Stimulated activated naive CD8-positive, alpha-beta T cell treated with anti-CD3 and anti-CD28 coated beads, Interleukin-15, amount 100 ng/mL, for 72 hours (primary cell): ENCODE measurements at places on chromosomes 5 and 9.

DNA sequence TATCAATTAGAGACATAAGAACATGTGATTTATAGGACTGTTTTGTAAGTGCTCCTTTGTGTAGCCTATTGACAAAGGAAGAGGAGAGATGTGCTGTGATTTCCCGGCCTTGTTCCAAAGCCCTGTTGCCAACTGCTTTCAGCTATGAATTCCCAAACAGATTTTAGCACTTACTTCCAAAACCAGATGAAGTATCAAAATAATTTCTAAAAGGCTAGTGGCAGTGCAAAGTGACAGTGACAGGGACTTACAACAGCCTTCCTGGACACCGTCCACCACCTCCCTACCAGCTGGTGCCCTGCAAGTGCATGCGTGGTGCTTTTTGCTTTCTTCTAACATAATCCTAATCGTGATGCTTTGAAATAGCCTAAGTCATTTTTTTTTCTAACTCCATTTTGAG, 254.1 kb upstream of the ACTBL2 start:
- DNase-seq, result no peak

DNA sequence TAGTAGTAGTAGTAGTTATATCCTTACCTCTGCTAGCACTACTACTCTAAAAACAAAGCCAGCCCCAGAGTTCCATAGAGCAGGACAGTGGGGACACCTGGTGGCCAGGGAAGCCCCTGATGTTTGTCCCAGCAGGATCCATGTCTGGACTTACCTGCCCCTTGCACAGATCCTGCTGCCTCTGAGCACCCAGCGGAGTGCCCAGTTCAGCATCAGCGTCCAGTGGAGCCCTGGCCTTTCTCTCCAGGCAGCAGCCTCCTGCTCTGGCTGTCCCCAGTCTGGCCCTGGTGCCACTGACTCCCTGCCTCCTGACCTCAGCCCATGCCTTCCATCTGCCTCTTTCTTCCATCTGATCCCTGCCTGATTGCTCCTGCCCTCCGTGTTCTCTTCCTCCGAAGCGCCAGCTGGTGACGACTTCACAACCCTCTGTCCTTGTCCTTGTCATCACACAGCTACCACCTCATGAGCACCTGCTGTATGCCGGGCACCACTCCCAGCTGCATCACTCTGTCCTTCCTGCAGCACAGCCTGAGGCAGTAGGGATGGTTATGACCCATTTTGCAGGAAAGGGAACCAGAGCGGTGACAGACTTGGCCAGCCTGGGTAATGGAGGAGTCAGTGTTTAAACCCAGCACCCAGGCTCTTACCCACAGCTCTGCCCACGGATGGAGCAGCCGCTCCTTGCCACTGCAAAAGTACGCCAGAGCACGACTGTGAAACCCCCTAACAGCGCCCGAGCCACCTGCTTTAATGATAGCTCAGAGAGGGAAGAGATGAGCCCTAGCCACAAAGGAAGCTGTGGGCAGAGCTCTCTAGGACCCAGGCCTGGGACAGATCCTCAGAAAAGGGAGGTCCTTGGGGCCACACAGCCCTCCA, 11.5 kb downstream of the SARDH start:
- peak; percentile 55 for DNase-seq

- DNase-seq, result no peak
Measured at GRCh38 chr5:74529101-74529500, 111.4 kb downstream of the ENC1 start.

DNA sequence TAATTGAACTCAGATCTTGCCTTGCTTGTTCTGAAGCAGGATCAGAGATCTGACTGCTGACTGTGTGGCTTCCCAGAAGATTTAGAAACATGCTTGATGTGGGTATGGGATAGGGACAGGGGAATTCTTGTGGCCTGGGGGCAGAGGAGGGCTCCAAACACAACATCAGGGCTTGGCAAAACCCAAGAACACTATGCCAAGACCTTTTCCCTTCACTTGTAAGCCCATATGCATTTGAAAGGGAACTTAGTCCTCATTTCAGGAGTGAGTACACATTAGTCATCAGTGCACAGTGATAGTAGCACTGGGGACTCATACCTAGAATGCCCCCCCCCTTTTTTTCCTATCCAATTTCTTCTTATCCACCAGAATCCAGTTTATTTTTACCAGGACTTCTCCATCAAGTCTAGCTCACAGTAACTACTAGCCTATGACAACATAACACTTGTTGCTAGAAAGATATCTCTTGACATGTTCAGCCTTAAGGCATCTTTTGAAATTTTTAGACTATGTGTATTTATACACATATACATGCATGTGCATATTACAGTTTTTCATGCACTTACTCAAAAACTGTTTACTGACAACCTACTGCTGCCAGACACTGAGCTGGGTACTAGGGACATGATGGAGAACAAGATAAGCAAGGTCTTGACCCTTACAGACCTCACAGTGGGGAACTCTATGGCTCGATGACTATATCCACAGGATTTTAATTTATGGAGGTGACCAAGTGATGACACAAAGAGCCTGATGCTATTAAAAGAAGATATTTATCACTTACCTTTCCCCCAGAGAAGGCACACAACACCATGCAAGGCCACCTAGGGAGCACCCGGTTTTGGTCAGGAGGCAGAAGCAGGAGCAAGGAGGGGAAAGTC, 158.3 kb upstream of the MAP3K1 start:
- DNase-seq, result no peak

DNA sequence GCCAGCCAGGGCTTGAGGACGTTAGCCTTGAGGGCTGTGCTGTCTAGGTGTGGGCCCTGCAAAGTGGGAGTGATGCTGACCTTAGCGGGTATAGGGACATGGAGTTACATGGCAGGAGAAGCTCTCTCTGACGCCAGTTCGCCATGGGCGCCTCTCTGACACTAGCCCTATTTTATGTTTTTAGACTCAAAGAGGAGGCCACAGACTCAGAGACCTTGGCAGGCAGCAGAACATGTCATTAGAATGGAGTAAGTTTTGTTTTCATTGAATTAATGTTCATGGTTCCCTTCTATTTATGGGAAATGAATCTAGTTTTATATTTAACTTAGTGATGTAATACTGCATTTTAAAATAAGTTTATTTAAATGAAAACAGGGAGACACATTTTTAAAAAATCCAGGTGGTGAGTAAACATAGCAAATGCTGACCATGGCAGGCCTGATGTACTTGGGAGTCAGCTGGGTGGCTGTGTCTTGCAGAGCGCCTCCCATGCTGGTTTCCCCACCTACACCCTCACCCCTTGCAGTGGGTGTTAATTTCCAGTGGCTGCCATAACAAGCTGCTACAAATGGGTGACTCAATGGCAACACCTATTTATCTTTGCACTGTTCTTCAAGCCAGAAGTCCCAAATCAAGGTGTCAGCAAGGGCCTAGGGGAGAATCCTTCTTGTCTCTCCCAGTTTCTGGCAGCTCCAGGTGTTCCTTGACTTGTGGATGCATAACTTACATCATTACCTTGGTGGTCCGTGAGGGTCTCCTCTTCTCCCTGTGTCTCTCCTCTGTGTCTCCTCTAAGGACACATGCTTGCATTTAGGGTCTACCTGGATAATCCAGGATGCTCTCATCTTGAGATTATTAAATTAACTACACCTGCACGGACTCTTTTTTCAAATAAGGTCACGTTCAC, 25.6 kb upstream of the GFPT2 start:
- no peak for DNase-seq

DNA sequence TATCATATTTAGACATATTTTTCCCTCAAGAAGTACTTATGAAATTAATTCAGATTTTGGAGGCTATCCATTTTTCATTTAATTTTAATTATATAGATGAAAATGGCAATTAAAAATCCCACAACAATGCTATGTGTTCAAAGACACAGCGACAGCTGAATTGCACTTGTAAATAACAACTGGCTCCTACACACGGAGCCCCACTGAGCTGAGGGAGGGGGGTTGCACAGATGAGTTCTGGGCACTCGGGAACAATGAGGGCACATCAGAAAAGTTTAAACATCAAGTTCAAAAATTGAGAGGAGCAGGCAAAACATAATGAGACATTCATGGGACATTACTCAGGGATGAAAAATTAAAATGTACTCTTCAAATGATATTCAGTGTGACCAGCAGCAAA, 104.9 kb downstream of the MARCHF3 start:
- no peak for DNase-seq

GRCh38 chr5:58927181-58927580, 344.3 kb downstream of the RAB3C start:
- DNase-seq, result no peak

DNA sequence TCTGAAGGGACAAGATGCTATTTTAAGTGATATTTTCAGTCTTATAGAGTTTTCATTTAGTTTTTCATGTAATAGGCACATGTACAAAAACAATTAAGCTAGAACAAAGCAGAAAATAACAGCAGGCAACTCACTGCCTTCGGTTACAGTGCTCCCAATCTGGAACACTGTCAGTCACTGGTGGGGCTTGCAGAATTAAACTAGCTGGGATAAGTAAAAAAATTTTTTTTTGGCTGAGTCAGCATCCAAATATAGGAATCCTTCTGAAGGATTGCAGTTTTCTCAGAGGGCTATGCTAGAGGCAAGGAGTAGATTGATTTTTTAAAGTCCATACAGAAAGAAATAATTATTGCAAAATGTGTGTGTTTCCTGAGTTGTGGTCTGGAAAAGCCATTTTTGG, 250.2 kb upstream of the RFX3 start:
- DNase-seq, result no peak

- peak; percentile 80 for DNase-seq
Measured at GRCh38 chr9:96417051-96417586, 1.1 kb downstream of the ZNF367 start.
